T-helper 17 cell (primary cell): ENCODE measurements at places on chromosomes 4 and X. TPM values are rescaled to one million over a fixed set of nuclear protein-coding genes. Genes with fewer than 3 reads are reported as not detected.

Gene DTHD1
- total RNA-seq: 0.22 TPM

Gene FGF13
- total RNA-seq: not detected

Gene PCSK1N
- 9.6 TPM for total RNA-seq

Gene UPF3B
- total RNA-seq: 7.7 TPM

Gene TIMM17B
- total RNA-seq: 33.6 TPM

GRCh38 chr4:57548856-57549255 is 438.7 kb upstream of the IGFBP7 start:
- H3K27me3 ChIP-seq: no peaks in the 10 kb centered on the region
- no peak overlapping the region for H3K27ac ChIP-seq
- DNase-seq: no peak
- H3K36me3 ChIP-seq: no peaks in the 10 kb centered on the region

GRCh38 chr4:19455196-19455595 is 796.5 kb upstream of the SLIT2 start:
- no peak overlapping the region for H3K27ac ChIP-seq
- H3K4me1 ChIP-seq: no peaks in the 10 kb centered on the region
- DNase-seq: no peak
- no peaks in the 10 kb centered on the region for H3K36me3 ChIP-seq

GRCh38 chr4:153113061-153113837 is 91.0 kb upstream of the TRIM2 start:
- no peak for DNase-seq
- peaks cover 23% of the 10 kb centered on the region for H3K4me1 ChIP-seq
- no peak overlapping the region for H3K4me3 ChIP-seq
- peaks cover 2% of the 10 kb centered on the region for H3K36me3 ChIP-seq
- H3K27me3 ChIP-seq: no peaks in the 10 kb centered on the region
- no peak overlapping the region for H3K27ac ChIP-seq

DNA sequence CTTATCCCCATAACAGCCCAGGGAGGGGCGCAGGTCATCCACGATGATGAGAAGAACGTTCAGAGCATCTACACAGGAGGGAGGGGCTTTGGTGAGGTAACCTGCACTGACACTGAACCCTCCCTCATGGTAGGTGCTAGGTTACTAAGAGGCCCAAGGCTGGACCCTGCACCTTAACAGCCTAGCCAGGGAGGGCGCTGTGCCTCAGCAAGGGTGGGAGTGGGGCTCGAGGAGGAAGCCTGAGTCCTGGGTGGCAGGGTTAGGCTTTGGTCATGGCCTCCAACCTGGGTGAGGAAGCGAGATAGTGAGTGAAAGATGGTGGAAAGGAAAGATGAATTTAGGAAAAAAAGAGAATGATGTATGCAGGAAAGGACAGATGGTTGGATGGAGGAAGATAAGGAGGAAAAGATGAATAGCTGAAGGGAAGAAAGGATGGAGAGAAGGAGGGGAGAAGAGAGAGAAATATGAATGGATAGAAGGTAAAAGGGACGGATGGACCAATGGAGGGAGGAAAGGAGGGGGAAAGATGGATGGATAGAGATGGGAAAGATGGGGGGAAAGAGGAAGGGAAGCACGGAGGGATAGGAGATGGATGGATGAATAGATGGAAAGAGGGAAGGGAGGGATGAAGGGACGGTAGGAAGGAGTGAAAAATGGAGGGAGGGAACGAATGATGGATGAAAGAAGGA is 736 bp downstream of the IDS start:
- H3K27me3 ChIP-seq: no peaks in the 10 kb centered on the region
- no peak overlapping the region for H3K27ac ChIP-seq
- peak; percentile 65 for DNase-seq
- peaks cover 7% of the 10 kb centered on the region for H3K36me3 ChIP-seq

DNA sequence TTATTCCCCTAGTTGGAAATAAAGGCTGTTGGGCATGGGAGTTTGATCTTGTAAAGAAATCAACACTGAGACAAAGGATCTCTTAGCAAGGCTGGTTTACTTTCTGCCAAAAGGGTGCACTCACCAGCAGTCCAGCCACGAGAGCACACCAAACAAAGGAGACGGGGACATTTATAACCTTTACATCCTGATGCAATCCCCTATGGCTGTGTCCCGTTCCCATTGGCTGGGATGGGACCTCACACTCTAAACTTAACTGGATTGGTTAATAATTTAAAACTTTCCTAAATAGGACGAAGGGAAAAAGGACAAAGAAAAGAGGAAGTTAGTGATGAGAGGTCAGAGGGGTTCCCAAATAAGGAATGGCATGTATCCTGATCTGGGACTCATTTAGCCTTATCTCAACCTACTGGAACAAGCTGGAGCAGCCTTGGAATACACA is 17.9 kb downstream of the METAP1 start:
- no peaks in the 10 kb centered on the region for H3K27me3 ChIP-seq
- no peak overlapping the region for H3K4me3 ChIP-seq
- H3K27ac ChIP-seq: no peak overlapping the region
- H3K4me1 ChIP-seq: peaks cover 23% of the 10 kb centered on the region
- H3K36me3 ChIP-seq: peaks cover 6% of the 10 kb centered on the region

- peaks cover 4% of the 10 kb centered on the region for H3K36me3 ChIP-seq
- no peak overlapping the region for H3K27ac ChIP-seq
- H3K27me3 ChIP-seq: no peaks in the 10 kb centered on the region
- H3K4me1 ChIP-seq: peaks cover 7% of the 10 kb centered on the region
Measured at GRCh38 chr4:6204098-6204497, 3.7 kb upstream of the JAKMIP1 start.

GRCh38 chrX:142663330-142664095 is 362.2 kb upstream of the SPANXN4 start:
- no peak overlapping the region for H3K4me3 ChIP-seq
- no peak overlapping the region for H3K27ac ChIP-seq
- no peaks in the 10 kb centered on the region for H3K27me3 ChIP-seq
- DNase-seq: no peak
- H3K36me3 ChIP-seq: no peaks in the 10 kb centered on the region

DNA sequence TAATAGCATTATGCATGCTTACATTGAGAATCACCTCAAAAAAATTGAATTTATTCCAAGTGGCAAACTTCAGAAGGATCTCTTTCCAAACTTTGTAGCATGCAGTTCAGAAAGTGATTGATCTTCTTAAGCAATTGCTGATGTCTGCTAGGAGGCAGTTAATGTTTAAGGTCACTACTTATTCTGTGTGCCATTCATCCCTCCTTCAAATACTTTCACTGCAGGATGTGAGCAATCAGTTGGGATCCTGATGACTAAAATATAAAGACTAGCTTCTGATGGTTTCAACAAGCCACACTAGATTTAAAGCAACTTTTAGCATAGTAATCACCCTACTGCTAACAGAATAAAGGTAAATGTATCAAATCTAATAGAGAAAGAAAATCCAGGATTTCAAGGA is 414.1 kb downstream of the ADGRL3 start:
- no peak overlapping the region for H3K4me3 ChIP-seq
- H3K27me3 ChIP-seq: no peaks in the 10 kb centered on the region
- no peaks in the 10 kb centered on the region for H3K4me1 ChIP-seq
- H3K36me3 ChIP-seq: no peaks in the 10 kb centered on the region

DNA sequence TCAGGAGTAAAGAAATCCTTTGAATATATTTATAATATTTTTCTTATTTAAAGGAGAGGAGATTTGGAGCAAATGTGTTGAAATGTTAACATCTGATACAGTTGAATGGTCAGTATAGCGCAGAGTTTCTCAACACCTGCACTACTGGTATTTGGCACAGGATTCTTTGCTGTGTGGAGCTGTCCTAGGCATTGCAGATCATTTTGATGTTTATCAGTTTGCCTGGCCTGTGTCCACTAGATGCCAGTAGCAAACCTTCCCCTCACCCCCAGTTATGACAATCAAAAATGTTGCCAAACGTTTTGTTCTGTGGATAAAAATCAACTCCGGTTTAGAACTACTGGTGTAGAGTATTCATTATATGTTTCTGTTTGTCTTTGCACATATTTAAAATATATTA is 765.3 kb upstream of the SLIT2 start:
- no peaks in the 10 kb centered on the region for H3K4me1 ChIP-seq
- H3K27ac ChIP-seq: no peak overlapping the region
- H3K36me3 ChIP-seq: no peaks in the 10 kb centered on the region

- no peaks in the 10 kb centered on the region for H3K27me3 ChIP-seq
- H3K4me3 ChIP-seq: peak overlapping the region; percentile 53
- DNase-seq: no peak
- peaks cover 2% of the 10 kb centered on the region for H3K36me3 ChIP-seq
- peak overlapping the region; percentile 75 for H3K27ac ChIP-seq
- peaks cover 4% of the 10 kb centered on the region for H3K4me1 ChIP-seq
Measured at GRCh38 chrX:1380672-1381233, 11.2 kb downstream of the SLC25A6 start.

- peaks cover 3% of the 10 kb centered on the region for H3K4me1 ChIP-seq
- no peak overlapping the region for H3K4me3 ChIP-seq
- DNase-seq: no peak
- no peak overlapping the region for H3K27ac ChIP-seq
Measured at GRCh38 chr4:138677748-138678147, 337.8 kb upstream of the NOCT start.

- peak overlapping the region; percentile 11 for H3K27ac ChIP-seq
- peak overlapping the region; percentile 87 for H3K4me3 ChIP-seq
- no peaks in the 10 kb centered on the region for H3K4me1 ChIP-seq
- H3K27me3 ChIP-seq: no peaks in the 10 kb centered on the region
Measured at GRCh38 chrX:129931411-129932015, 25.5 kb downstream of the UTP14A start.

DNA sequence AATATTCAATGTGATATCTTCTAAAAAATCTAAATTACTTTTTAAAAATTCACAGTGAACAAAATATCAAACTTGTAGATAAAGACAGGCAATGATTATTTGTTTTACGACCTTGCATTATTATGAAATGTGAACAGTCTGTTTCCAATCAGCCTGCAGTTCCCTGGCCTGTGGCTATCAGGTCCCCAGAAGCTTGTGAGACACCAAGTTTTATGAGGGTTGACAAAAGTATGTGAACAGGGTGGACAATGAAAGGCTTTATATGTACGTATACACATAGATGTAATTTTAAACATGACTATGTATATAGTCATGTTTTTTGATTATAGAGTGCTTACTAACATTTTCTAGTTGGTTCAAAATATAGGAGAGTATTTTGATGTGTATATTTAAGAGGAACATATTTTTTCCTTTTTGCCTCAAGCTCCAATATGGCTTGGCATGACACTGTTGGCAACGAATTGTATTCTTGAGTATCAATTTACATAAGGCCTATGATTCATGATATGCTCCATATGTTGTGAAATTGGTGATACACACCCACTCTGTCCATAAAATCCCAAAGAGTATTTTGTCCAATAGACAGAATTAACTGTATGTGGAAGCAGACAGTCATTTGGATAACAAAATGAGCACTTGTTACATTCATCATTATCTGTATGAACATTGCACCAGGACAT is 55.7 kb downstream of the BTC start:
- no peak overlapping the region for H3K4me3 ChIP-seq
- no peaks in the 10 kb centered on the region for H3K4me1 ChIP-seq
- H3K27ac ChIP-seq: no peak overlapping the region
- H3K27me3 ChIP-seq: no peaks in the 10 kb centered on the region
- no peaks in the 10 kb centered on the region for H3K36me3 ChIP-seq

- H3K27me3 ChIP-seq: no peaks in the 10 kb centered on the region
- peaks cover 3% of the 10 kb centered on the region for H3K36me3 ChIP-seq
Measured at GRCh38 chr4:37909332-37910090, 18.6 kb downstream of the TBC1D1 start.

DNA sequence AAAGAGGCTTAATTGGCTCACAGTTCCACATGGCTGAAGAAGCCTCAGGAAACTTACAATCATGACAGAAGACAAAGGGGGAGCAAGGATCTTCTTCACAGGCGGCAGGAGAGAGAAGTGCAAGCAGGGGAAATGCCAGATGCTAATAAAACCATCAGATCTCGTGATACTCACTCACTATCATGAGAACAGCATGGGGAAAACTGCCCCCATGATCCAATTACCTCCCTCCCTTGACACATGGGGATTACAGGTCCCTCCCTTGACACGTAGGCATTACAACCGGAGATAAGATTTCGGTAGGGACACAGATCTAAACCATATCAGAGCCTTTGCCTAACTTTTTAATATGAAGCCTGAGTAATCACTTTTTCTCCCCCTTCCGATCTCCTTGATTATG is 43.7 kb upstream of the MAPK10 start:
- DNase-seq: no peak
- H3K4me1 ChIP-seq: no peaks in the 10 kb centered on the region
- no peaks in the 10 kb centered on the region for H3K36me3 ChIP-seq
- peaks cover 16% of the 10 kb centered on the region for H3K27me3 ChIP-seq

DNA sequence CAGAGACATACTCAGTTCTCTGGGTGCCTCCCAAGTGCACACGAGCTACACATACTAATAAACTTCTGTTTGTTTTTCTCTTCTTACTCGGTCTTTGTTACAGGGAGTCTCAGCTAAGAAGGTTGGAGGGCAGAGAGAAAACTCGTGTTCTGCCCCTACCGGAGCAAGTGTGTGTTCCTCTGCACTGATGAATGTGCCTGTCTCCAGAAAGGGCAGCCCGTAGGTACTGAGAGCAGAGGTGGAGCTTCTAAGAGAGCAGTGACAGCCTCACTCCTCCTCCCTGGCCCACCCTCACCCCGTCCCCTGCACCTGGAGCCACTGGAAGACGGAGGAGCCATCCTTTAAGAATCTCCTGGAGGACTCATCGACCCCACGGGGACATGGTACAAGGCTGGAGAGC is 67.6 kb downstream of the MTNR1A start:
- H3K27ac ChIP-seq: no peak overlapping the region
- H3K36me3 ChIP-seq: no peaks in the 10 kb centered on the region
- no peak for DNase-seq
- H3K4me3 ChIP-seq: no peak overlapping the region

DNA sequence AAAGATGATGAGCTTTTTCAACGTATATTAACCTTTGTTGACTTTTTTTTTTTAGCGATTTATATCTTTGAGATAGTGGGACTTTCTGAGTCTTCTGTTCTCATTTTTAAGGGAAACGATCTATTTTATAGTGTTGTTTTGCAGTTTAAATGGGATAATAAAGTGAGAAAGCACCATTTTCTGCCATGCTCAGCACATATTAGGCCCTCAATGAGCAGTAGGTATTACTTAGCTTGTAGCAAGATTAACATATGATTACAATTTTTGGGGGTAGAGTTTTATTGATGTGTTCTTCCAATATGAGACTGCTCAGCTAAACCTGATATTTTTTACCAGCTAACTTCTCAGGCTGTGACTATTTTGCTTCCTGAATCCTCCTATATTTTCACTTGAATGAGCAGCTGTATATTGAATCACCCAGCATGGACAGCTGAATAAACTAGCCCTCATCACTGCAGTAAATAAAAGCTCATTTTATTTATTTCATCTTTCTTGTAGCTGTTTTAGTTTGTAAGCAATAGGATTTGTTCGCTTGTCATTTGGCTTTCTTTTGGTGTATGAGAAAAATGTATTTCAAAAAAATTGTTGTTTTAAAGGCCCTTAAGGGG is 43.7 kb downstream of the UGT8 start:
- H3K4me1 ChIP-seq: no peaks in the 10 kb centered on the region
- H3K27ac ChIP-seq: no peak overlapping the region
- H3K36me3 ChIP-seq: no peaks in the 10 kb centered on the region
- H3K27me3 ChIP-seq: peaks cover 9% of the 10 kb centered on the region
- DNase-seq: no peak
- H3K4me3 ChIP-seq: no peak overlapping the region

DNA sequence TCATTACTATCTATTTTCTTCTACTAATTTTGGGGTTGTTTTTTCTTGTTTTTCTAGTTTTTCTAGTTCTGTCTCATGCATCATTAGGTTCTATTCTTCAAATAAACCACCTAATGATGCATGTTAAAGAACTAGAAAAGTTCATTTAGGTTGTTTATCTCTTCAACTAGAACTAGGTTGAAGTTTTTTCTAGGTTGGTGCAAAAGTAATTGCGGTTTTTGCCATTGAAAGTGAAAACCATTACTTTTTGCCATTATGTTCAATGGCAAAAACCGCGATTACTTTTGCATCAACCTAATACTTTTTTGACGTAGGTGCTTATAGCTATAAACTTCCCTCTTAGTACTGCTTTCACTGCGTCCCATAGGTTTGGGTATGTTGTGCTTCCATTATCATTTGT is 64.4 kb upstream of the SLC7A3 start:
- no peaks in the 10 kb centered on the region for H3K36me3 ChIP-seq
- no peak overlapping the region for H3K4me3 ChIP-seq
- H3K27ac ChIP-seq: no peak overlapping the region
- peaks cover 4% of the 10 kb centered on the region for H3K27me3 ChIP-seq
